ENCODE measurements at places on chromosomes 2 and 18. TPM values are rescaled to one million over a fixed set of nuclear protein-coding genes. Genes with fewer than 3 reads are reported as not detected.
A peak's percentile ranks its signal among the peaks of the same experiment; 100 is the strongest.

DNA sequence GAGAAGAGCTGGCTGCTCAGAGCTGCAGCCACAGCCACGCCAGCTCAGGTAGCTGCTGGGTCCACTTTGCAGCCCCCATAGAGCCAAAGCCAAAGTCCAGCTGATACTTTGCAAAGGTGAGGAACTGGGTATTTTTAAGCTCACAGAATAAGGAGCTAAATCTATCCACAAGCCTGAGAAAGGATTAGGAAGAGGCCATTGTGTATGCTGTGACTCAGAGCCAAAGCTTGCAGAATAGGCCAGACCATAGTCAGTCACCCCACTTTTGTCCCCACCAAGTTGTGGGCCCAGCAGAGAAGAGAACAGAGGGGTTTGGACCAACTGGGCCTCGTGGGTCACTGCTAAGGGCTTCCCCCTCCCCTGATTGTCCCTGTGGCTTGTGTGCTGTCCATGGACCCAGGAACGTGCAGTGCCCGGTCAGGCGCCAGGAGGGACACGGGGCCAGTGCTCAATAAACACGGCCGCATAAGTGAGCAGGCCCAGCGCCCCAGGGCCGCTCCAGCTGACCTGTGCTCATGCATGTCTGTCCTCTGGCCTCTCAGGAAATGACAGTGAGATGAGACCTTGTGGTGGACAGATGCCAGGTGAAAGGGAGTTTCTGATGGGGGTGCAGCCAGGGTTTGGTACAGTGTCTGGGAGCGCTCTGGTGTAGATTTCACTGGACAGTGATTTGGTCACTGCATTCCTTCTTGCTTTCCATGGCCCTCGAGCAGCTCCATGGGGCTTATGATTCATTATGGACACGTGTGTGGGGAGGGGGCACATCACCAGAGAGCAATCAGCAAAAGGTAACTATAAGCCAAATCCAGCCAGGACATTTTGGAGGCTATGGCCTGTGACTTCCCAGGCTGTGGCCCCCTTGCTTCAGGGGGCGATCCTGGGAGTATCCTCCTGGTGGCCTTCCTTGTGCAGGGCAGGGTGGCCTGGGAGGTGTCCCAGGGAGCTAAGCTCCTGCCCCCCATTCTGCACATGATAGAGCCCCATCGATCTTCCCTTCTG, 31.3 kb downstream of the MAL start:
- DNase-seq, result no peak
- H3K27ac ChIP-seq, result no peak overlapping the region
- peaks cover 3% of the 10 kb centered on the region for H3K36me3 ChIP-seq
- H3K4me3 ChIP-seq, result no peak overlapping the region
- H3K4me1 ChIP-seq, result peaks cover 66% of the 10 kb centered on the region
- no peaks in the 10 kb centered on the region for H3K27me3 ChIP-seq

- no peak for DNase-seq
- no peaks in the 10 kb centered on the region for H3K36me3 ChIP-seq
- peaks cover 15% of the 10 kb centered on the region for H3K27me3 ChIP-seq
Measured at GRCh38 chr2:191923652-191923997, 76.7 kb upstream of the CAVIN2 start.

- no peaks in the 10 kb centered on the region for H3K36me3 ChIP-seq
- H3K27me3 ChIP-seq, result no peaks in the 10 kb centered on the region
- H3K4me3 ChIP-seq, result peak within 1 kb of the TSS; percentile 96
- peak within 1 kb of the TSS; percentile 95 for H3K27ac ChIP-seq
- DNase-seq, result peak; percentile 71
- peaks cover 13% of the 10 kb centered on the region for H3K4me1 ChIP-seq
Measured at GRCh38 chr2:202871300-202872141, at the start of gene ICA1L. Gene ICA1L, minus strand, starts transcription at chr2:202871766. Its CDS starts 42,757 bp downstream, at chr2:202829009.

DNA sequence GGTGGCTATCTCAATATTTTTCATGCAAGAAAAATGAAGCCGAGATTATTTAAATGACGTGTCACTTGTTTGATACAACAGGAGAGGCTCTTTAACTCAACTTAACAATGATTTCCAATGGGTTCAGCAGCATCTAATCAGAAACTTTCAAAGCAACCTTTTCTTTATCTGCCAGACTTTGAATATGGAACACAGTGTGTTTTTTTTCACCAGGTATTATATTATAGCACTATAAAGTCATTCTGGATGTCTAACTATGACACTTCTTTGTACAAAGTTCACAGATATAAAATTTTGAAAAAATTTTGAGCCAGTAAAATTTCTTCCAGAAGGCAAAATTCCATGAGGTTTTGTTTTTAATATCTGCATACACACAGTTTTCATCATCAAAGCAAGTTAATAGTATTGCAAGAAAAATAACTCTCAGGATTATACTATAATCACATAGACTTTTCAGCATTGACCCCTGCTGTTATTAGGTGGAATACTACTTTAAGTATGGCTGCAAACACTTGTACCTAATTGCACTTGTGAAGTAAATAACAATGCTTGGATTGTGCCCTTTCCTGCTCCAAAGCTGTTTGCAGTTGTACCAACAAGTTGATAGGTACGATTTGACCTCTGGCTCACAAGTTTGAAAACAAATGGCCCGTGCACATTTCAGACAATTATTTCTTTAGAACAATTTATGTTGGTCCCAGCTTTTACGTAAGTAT, 44.0 kb upstream of the DSG1 start:
- no peaks in the 10 kb centered on the region for H3K27me3 ChIP-seq
- H3K4me3 ChIP-seq, result no peak overlapping the region
- no peak overlapping the region for H3K27ac ChIP-seq

DNA sequence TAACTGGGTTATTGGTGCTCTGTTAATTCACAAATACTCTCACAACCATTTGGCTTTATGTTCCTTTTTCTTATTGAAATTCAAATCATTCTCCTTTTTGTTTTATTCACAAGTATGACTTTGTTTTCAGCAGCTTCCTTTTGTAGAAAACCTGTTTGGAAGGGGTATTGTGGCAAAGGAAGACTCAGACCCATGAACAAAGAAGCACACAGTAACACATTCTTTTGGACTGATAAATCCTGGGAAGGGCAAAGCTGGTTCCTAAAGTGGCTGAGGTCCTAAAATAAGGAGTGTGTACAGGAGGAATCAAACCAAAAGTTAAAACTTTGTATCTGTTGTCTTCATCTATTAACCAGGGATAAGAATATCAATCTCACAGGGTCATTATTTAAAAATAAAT, 374.7 kb upstream of the FIGN start:
- no peaks in the 10 kb centered on the region for H3K36me3 ChIP-seq
- no peak overlapping the region for H3K27ac ChIP-seq
- no peaks in the 10 kb centered on the region for H3K4me1 ChIP-seq
- DNase-seq, result no peak

- no peak for DNase-seq
- H3K27me3 ChIP-seq, result no peaks in the 10 kb centered on the region
- H3K27ac ChIP-seq, result no peak overlapping the region
Measured at GRCh38 chr2:23836971-23837565, 89.9 kb downstream of the ATAD2B start.

GRCh38 chr2:128714285-128714684, 395.6 kb upstream of the HS6ST1 start:
- no peak for DNase-seq
- H3K36me3 ChIP-seq, result peaks cover 2% of the 10 kb centered on the region
- no peak overlapping the region for H3K4me3 ChIP-seq
- peaks cover 23% of the 10 kb centered on the region for H3K27me3 ChIP-seq
- H3K4me1 ChIP-seq, result no peaks in the 10 kb centered on the region

- no peaks in the 10 kb centered on the region for H3K4me1 ChIP-seq
- no peak overlapping the region for H3K4me3 ChIP-seq
- no peak for DNase-seq
- no peak overlapping the region for H3K27ac ChIP-seq
- no peaks in the 10 kb centered on the region for H3K36me3 ChIP-seq
Measured at GRCh38 chr18:79603321-79604204, 76.0 kb upstream of the CTDP1 start.

RIT2 gene
- total RNA-seq, result not detected

PDCD1 gene
- 15.7 TPM for total RNA-seq

GALNT5 gene
- not detected for total RNA-seq
